Neuronal stem cell (in vitro differentiated cells): ENCODE measurements at places on chromosomes 4 and X.

DNA sequence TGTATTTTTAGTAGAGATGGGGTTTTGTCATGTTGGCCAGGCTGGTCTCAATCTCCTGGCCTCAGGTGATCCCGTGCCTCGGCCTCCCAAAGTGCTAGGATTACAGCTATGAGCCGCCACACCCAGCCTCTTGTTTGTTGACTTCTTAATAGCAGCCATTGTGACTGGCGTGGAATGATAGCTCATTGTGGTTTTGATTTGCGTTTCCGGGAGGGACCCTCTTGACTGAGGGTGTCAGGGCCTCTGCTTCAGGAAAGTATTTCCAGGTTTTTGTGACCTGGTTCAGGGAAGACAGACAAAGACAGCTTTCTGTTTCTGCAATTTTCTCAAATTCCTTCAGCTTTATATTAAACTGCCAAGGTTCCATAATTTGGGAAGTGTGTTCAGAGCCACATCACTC, 15.1 kb downstream of the CSF2RA start:
- DNase-seq = no peak

DNA sequence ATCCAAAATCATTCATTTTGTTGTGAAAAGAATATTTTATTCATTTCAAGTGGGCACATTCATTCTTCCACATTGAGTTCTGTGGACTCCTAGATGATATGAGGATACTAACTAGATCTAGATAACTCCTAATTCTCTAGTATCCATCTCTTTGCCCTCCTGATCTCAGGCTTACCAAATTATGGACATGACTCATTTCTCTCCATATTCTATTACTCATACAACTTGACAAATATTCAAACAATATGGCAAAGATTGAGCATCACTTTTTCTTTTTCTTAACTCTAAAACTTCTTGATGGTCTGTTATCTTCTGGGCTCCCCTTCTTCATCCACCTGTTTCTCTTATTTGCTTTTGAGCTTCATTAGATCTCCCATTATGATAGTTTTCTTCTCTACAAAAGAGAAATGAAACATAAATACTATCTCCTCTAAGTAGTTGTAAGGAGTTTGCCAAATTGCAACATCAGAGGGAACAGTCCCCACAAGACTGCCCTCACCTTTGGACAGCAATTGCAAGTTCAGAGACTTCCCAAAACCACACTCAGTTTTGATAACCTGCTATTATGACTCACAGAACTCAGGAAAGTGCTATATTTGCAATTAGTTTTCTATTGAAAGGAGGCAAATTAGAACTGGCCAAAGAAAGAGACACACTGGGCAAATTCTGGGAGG, 422.9 kb downstream of the SPRY1 start:
- DNase-seq = no peak

- DNase-seq = no peak
Observed at GRCh38 chr4:150251752-150252190, 173.5 kb downstream of the DCLK2 start.

- DNase-seq = no peak
Observed at GRCh38 chr4:145829629-145830395, 108.8 kb downstream of the ZNF827 start.

DNA sequence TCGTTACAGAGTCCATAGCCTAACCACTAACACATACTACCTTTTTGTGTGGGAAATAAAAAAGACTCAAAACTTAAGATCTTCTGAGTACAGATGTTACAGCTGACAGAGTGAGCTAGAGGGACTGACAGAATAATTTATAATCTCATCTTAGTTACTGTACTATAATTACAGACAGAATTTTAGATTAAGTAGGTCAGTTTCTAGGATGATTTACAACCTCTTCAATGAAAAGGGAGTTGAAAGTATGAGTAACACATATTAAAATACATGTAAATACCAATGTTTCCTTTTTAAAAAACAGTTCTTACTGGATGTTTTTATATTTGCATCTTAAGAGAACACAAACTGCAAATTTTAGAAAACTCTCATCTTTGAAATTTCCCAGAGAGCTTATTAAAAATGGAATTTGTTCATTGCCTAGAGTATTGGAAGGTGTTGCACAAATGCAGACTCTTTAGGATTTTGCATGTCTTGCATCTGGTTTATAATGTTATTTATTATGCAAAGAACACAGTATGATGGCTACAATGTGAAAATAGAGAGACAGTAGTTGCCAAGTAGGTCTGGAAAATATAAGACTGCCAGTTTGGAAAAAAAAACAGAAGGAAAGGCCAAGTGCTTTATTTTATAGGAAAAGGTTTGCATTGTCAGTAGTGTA, 24.2 kb upstream of the CCNG2 start:
- DNase-seq = no peak

DNA sequence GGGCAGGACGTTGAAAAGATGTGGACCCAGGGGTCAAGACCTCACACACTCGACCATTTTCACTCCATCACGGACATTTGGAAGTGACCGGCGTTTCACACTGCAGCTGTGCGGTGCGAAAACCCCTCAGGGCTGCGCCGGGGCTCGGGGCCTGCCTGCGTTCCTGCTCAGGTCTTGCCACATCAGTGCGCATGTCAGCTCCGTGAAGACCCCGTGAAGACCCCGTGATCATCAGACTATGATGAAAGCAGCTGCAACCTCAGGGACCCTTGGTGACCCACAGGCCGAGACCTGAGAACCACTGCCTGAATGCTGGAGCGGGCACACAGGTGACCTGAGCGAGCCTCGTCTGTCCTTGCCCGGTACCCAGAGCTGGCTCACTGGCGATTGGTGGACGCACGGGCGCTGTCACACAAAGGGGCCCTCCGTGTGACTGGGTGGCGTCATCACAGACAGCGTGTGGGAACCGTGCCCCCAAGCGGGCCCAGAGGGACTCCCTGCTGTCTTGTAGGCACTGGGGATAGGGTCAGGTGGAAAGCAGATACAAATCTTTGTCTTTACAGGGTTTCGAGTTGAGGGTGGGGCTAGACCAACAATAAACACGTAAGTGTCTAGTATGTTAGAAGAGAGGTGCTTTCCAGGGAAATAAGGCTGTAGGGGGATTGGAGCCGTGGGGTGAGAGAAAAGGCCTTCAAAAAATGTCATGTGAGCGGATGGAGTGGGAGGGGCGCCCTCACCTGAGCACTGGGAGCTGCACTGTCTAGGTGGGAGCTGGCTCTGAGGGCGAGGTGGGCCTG, 12.7 kb downstream of the MSANTD1 start:
- DNase-seq = no peak

GRCh38 chr4:38464328-38464727, 199.7 kb upstream of the KLF3 start:
- no peak for DNase-seq

DNA sequence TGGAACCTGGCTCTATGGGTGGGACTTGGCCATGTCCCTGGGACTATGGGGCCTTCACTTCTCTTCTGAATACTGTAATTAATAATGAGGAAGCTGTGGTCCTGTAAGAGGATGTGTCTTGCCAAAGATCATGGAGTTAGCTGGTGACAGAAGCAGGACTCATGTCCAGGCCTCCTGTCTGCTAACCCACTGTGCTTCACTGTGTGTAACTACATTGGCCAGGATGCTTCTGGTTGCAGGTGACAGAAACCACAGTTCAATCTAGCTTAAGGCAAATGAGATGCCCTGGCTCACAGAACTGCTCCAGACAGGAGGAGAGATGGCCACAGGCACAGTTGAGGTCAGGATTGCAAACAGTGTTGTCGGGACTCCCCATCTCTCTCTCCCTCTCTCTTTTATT, 3.1 kb downstream of the MTMR1 start:
- no peak for DNase-seq

GRCh38 chr4:30856795-30857564, 136.8 kb downstream of the PCDH7 start:
- DNase-seq = no peak

GRCh38 chrX:18210470-18210869, 10.2 kb downstream of the BEND2 start:
- no peak for DNase-seq

DNA sequence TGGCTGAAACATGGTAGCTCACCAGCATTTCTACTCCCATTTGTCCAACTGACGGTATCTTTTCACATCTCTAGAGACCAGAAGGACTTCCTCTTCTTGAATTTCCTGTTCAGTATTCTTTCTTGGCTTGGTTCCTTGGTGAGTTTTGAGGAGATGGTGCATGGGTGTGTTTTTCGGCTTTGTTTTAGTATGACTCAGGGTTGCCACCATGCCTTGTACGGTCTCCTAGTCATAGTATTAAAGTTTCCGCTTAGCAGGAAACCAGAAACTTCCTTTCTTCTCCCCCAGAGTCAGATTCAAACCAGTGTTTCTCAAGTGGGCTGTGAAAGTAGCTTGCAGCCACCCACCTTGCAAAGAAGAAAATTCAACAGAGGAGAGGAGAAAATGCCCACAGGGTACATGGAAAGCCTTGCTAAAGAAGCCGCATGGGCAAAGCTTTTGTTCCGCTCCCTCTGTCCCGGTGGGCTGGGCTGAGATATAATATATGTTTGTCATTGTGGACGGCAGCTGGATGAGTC, 5.7 kb downstream of the CD99 start:
- no peak for DNase-seq

GRCh38 chr4:100804576-100805360, 286.9 kb upstream of the EMCN start:
- no peak for DNase-seq

- DNase-seq = no peak
Observed at GRCh38 chr4:42605264-42605663, 51.6 kb downstream of the ATP8A1 start.

- DNase-seq = no peak
Observed at GRCh38 chr4:24731448-24731847, 63.9 kb upstream of the SOD3 start.

DNA sequence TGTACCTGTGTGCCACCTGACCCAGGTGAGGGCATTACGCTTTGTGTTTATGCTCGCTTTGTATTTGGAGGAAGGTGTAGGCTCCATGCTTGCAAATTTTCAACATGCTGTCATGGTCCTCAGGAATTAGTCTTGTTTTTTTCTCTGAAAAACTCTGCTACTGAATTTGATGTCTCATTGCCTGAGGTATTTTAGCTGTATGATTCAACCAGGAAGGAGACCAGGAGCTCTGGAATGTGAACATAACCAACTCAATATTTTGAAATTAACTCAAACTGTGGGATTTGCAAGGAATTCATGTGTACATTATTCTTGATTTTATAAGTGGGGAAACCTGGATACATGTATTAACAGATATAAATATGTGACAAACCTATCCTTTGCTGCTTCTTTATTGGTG, 134.1 kb downstream of the SLC4A4 start:
- DNase-seq = no peak

DNA sequence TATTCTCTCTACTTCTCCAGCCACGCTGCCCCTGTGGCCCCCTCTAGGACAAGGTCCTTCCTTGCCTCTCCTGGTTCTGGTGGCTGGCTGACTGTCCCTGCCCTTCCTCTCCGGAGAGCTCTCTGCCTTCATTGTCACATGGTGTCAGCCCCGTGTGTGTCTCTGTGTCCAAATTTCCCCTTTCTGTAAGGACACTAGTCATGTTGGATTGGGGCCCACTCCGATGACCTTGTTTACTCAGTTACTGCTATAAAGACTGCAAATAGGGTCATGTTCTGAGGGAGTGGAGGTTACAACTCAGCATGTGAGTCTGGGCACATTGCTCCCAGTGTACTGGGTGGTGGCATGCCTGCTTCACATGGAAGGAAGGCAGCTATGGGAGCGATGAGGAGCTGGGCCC, 129.5 kb upstream of the PSAPL1 start:
- no peak for DNase-seq

DNA sequence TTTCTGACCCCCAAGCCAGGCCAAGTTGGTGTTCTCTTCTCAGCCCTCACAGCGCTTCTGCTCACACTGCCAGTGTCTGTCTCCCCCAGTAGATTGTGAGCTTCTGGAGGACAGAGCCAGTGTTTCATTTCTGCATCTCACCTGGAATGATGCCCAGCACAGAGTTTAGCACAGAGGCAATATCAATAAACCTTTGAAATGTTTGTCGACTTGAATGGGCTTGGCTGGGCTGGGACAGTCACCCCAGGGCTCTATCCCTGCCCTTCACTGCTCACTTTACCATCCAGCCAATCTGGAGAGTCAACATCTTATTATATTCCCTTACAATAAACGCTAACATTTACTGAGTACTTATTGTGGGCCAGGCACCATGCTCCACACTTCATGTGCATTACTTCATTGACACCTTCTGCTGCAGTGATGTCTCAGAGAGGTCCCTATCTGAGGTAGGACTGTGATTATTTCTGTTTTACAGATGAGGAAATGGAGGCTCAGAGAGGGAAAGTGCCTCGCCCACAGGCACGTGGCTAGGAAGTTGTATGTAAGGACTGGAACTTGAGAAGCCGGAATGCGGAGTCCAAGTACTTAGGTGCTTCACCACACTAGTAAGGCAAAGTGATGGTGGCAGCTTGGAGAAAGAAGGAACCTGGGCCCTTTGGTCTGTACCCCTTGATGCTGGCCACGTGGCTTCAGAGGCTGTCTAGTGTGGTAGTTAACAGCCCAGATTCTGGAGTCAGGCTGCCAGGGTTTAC, 19.5 kb downstream of the EFNB1 start:
- no peak for DNase-seq

GRCh38 chrX:136163689-136164088, 16.4 kb downstream of the FHL1 start:
- no peak for DNase-seq

DNA sequence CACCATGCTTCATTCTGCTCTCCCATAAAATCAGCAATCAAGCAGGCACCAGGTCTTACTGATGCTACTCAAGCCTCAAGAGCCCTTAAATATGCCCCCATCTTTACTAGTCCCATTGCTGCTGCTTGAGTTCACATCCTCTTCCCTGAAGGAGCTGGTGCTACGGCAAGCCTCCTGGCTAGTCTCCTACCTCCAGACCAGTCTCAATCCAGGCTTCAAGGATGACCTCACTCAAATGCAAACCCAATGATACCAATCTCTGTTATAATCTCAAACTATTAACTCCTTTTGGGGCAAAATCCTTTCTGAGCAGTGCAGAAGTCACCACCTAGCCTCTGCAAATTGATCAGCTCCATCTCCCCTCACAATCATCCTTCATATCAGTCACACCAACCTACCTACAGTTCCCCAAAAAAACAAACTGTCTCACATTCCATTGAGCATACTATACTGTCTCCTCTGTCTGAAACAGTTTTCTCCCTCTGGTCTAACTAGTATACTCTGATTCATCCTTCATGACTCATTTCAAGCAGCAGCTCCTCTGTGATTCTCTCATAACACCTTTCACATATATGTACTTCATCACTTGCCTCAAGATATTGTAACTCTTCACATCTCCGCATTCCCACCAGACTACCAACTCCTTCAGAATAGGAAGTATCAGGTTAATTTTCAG, 30.0 kb downstream of the PAPSS1 start:
- no peak for DNase-seq

DNA sequence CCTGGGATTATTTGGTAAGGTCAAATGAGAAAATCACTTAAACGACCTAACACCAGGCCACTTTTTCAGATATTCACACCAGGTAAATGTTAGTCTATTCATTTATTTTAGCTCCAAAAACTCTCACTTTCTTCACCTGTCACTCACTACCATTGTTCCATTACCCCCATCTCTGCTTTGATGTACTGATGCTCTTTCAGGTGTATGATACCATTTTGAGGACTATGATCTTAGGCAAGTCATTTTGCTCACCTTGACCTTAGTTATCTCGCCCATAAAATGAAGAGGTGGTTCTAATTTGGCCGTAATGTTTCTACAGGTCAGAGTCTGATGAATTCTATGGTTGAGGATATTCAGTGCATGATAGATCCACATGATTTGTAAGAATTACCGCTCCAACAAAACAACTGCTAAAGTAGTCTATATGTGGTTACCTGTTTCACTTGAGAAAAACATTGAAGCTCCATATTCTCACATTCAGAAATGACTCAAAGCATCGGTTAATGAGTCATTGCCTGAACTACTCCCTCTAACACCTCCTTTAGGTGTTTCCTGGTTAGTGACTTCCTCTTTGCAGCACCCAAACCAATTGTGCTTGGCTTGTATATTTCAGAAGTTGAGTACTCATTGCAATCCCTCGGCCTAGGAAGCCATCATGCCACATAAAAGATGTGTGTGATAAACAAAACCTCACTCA, 4.5 kb downstream of the DTHD1 start:
- no peak for DNase-seq
